Right lobe of liver (tissue), 6 donors: ENCODE measurements at places on chromosomes 6 and 20. TPM values are rescaled to one million over a fixed set of nuclear protein-coding genes. Genes with fewer than 3 reads are reported as not detected.

- no peaks in the 10 kb centered on the region for H3K27me3 ChIP-seq
- H3K4me1 ChIP-seq: no peaks in the 10 kb centered on the region
- H3K27ac ChIP-seq: no peak overlapping the region
- no peaks in the 10 kb centered on the region for H3K36me3 ChIP-seq
- no peak for DNase-seq
Measured at GRCh38 chr20:54195483-54196472, 12.1 kb upstream of the PFDN4 start.

DNA sequence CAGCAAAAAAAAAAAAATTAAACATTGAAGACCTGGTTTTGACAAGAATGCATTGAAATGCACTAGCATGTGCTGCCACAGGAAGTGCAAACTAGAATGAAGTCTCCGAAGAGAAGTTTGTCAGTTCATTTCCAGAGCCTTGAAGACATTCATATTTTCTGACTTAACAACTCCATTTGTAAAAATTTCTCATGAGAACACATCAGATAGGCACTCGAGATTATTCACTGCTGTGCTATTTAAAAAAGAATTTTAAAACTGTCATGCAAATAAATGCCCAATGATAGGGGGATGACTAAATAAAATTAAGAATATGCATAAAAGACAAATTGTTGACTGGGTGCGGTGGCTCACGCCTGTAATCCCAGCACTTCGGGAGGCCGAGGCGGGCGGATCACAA lies 394.6 kb upstream of the JARID2 start:
- no peak overlapping the region for H3K27ac ChIP-seq
- H3K27me3 ChIP-seq: no peaks in the 10 kb centered on the region
- H3K36me3 ChIP-seq: no peaks in the 10 kb centered on the region
- H3K4me3 ChIP-seq: no peak overlapping the region

Gene GTPBP2
- total RNA-seq: 30.2 TPM

Gene OOEP
- total RNA-seq: not detected

Gene ENPP4
- total RNA-seq: 8.2 TPM

GRCh38 chr6:10901770-10902169 lies 14.9 kb downstream of the SYCP2L start:
- no peak overlapping the region for H3K4me3 ChIP-seq
- no peak for DNase-seq
- no peaks in the 10 kb centered on the region for H3K36me3 ChIP-seq
- H3K4me1 ChIP-seq: no peaks in the 10 kb centered on the region

GRCh38 chr6:1082285-1082935 lies 229.5 kb upstream of the FOXQ1 start:
- no peak for DNase-seq
- H3K36me3 ChIP-seq: no peaks in the 10 kb centered on the region
- no peaks in the 10 kb centered on the region for H3K4me1 ChIP-seq
- no peak overlapping the region for H3K27ac ChIP-seq
- H3K27me3 ChIP-seq: no peaks in the 10 kb centered on the region
